ENCODE measurements at places on chromosomes 12 and 14.

- no peak for DNase-seq
These were observed 11.6 kb upstream of the KCNJ8 start for GRCh38 chr12:21786041-21786531.

GRCh38 chr12:43812926-43813325 lies 6.8 kb upstream of the TWF1 start:
- no peak for DNase-seq

- no peak for DNase-seq
These were observed 68.7 kb downstream of the STON2 start for GRCh38 chr14:81331229-81332021.

DNA sequence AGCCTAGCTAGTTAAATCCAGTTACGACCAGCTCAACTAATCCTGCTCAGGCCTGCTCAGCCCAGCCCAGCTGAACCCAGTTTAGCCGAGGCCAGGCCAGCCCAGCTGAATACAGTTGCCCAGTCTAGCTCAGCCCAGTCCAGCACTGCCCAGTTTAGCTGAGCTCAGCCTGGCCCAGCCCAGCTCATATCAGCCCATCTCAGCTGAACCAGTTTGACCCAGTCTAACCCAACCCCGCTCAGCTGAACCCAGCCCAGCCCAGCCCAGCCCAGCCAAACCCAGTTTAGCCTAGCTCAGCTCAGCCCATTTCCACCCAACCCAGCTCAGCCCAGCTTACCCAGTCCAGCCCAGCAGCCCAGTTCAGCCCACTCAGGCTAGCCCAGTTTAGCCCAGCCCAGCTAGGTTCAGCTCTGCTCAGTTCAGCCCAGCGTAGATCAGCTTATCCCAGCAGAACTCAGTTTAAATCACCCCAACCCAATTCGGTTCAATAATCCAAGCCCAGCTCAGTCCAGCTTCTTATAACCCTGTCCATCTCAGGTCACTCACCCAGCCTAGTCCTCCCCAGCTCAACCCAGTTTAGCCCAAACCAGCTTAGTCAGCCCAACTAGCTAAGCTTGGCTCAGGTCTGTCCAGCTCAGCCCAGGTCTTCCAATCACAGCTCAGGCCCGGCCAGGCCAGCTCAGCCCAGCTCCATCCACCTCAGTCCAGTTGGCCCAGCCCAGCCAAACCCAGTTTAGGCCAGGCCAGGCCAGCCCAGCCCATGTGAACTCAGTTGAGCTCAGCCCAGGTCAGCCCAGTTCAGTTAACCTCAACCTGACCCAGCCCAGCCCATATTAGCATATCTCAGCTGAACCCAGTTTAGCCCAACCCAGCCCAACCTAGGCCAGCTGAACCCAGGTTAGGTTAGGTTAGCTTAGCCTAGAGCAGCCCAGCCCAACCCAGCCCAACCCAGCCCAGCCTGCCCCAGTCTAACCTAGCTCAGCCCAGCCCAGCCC lies 76.7 kb downstream of the TMEM121 start:
- DNase-seq = no peak

GRCh38 chr14:33480071-33480886 lies 470.6 kb downstream of the EGLN3 start:
- no peak for DNase-seq

- DNase-seq = no peak
These were observed 136.5 kb upstream of the AMIGO2 start for GRCh38 chr12:47216150-47216677.

DNA sequence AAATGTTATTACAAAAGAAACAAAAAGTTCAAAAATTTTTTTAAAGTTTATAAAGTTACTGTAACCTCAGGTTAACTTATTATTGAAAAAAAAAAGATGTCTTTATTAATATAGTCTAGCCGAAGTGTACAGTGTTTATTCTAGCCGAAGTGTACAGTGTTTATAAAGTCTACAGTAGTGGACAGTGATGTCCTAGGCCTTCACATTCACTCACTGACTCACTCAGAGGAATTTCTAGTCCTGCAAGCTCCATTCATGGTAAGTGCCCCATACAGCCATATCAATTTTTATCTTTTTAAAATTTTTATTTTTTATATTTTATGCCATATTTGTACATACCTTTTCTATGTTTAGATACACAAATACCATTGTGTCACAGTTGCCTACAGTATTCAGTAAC lies 10.4 kb downstream of the ATG2B start:
- no peak for DNase-seq

GRCh38 chr12:6765634-6766581 lies at the start of gene PTMS:
Gene PTMS, plus strand, starts transcription at chr12:6766363. Its CDS starts 343 bp downstream, at chr12:6766706.
- peak; percentile 94 for DNase-seq

GRCh38 chr12:97848051-97848450 lies 385.4 kb downstream of the RMST start:
- no peak for DNase-seq

Data from NCI-H446 treated with DMSO at 0.1 percent for 48 hours (cell line).